ENCODE measurements at places on chromosomes 2 and 18. TPM values are rescaled to one million over a fixed set of nuclear protein-coding genes. Genes with fewer than 3 reads are reported as not detected.

- no peaks in the 10 kb centered on the region for H3K4me1 ChIP-seq
- H3K4me3 ChIP-seq = no peak overlapping the region
- no peak overlapping the region for H3K27ac ChIP-seq
Measured at GRCh38 chr18:34651586-34652369, 58.3 kb upstream of the DTNA start.

DNA sequence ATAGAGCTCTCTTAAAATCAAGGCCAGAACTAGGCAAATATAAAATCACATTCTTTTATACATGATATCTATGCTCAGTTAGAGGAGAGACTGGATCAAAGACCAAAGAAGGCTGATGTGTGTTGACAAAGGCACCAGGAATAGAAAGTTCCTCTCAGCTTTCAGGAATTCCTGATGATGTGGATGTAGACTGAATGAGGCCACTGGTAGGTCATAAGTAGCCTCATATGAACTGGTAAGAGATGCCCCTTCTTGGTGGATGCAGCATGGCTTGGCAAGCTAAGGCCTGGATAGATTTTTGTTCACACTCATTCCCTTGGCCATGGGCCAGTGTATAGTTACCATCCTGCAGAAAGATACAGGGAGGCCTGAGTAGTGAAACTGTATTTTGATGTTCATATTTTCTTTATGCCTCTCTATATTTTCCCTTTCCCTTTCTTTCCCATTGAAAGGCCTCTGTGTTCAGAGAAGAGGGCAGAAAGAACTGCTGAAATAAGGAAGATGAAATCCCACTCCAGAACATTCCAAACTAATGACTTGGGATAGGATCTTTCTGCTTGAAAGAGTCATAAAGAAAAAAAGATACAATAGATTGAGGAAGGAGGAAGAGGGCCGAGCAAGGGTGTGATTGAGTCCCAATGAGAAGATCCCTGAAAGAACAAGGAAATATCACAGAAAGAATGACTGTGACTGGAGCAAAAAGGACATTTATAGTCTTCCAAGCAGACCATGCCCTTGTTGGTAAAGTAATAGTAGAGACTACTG is 2182.7 kb upstream of the PIK3C3 start:
- no peaks in the 10 kb centered on the region for H3K4me1 ChIP-seq
- no peaks in the 10 kb centered on the region for H3K36me3 ChIP-seq
- H3K4me3 ChIP-seq = no peak overlapping the region
- H3K27ac ChIP-seq = no peak overlapping the region
- no peaks in the 10 kb centered on the region for H3K27me3 ChIP-seq

CXCR4 gene
- 32.4 TPM for total RNA-seq

EIF4E2 gene
- 31.6 TPM for total RNA-seq

DNA sequence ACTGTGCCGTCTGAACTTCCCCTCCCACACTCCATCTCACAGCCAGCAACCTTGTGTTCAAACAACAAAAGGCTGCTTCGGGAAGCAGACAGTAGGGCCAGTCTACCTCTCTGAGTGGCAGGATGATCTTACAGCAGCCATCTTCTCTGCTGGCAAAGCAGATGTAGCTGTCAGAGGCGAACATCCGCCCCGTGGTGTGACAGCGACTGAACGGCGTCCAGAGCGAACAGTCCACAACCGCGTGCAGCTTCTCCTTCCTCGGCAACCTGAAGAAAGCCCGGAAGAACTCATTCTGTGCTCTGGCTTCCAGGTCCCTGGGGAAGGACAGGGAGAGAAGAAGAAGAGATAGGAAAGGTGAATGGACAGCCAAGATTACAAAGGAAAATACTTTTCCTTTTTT is 38.0 kb downstream of the RPL31 start:
- no peak overlapping the region for H3K4me3 ChIP-seq
- no peak for DNase-seq
- H3K27ac ChIP-seq = no peak overlapping the region
- H3K36me3 ChIP-seq = peaks cover 6% of the 10 kb centered on the region
- H3K27me3 ChIP-seq = no peaks in the 10 kb centered on the region
- no peaks in the 10 kb centered on the region for H3K4me1 ChIP-seq

DNA sequence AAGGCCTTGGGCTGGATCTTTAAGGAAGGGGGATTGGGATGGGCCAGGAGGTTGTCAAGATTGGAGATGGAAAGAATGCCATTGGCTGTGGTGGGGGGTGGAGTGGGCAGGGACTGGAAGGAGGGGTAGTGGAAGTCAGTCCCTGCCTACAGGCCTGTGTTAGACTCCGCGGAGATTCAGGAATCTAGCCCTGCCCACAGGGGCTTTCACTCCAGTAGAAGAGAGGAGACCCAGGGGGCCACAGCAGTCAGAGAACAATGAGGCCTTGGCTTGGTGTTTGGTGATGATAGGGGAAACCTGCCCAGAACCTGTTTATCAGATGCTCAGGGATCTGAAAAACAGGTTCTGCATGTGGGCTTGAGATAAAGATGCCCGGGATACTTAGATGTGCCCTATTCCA is 6.1 kb downstream of the STEAP3 start:
- H3K4me3 ChIP-seq = no peak overlapping the region
- H3K36me3 ChIP-seq = no peaks in the 10 kb centered on the region
- DNase-seq = no peak
- no peaks in the 10 kb centered on the region for H3K27me3 ChIP-seq

SLC9A2 gene
- total RNA-seq = 0.16 TPM

DLGAP1 gene
- 0.96 TPM for total RNA-seq

- peak overlapping the region; percentile 66 for H3K27ac ChIP-seq
- no peak for DNase-seq
- no peak overlapping the region for H3K4me3 ChIP-seq
- no peaks in the 10 kb centered on the region for H3K4me1 ChIP-seq
- H3K27me3 ChIP-seq = no peaks in the 10 kb centered on the region
- no peaks in the 10 kb centered on the region for H3K36me3 ChIP-seq
Measured at GRCh38 chr2:127096280-127096679, 10.7 kb downstream of the BIN1 start.

GRCh38 chr18:5421981-5422380 is 121.8 kb downstream of the EPB41L3 start:
- H3K27ac ChIP-seq = no peak overlapping the region
- no peaks in the 10 kb centered on the region for H3K27me3 ChIP-seq
- H3K36me3 ChIP-seq = no peaks in the 10 kb centered on the region
- DNase-seq = no peak
- no peak overlapping the region for H3K4me3 ChIP-seq
- no peaks in the 10 kb centered on the region for H3K4me1 ChIP-seq

GRCh38 chr2:177484180-177484795 is 91.7 kb downstream of the AGPS start:
- H3K4me1 ChIP-seq = no peaks in the 10 kb centered on the region
- no peak overlapping the region for H3K4me3 ChIP-seq
- H3K27me3 ChIP-seq = no peaks in the 10 kb centered on the region
- no peak for DNase-seq
- H3K36me3 ChIP-seq = no peaks in the 10 kb centered on the region
- no peak overlapping the region for H3K27ac ChIP-seq

PAX3 gene
- total RNA-seq = 2.3 TPM

DNA sequence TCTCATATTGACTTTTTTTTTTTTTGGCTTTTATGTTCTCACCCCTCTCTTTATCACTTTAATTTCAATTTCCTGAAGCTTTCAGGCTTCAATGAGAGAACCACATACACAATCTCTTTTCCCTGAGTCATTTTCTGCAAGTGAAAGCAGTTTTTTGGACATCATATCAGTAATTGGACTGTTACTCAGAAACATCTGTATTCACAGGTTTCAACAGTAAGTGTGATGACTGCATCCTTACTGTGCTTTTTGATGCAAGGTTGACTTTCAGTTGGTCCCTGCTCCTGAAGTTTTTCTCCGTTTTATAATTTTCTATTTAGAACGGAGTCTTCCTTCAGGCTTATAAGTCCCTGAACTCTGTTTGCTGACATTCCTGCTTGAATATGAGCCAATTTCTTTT is 70.5 kb upstream of the CCBE1 start:
- DNase-seq = no peak
- H3K4me1 ChIP-seq = no peaks in the 10 kb centered on the region
- H3K4me3 ChIP-seq = no peak overlapping the region
- no peaks in the 10 kb centered on the region for H3K36me3 ChIP-seq
- no peaks in the 10 kb centered on the region for H3K27me3 ChIP-seq

- DNase-seq = peak; percentile 55
- no peaks in the 10 kb centered on the region for H3K27me3 ChIP-seq
- no peak overlapping the region for H3K4me3 ChIP-seq
- H3K4me1 ChIP-seq = no peaks in the 10 kb centered on the region
- peak overlapping the region; percentile 52 for H3K27ac ChIP-seq
Measured at GRCh38 chr18:36543991-36544725, 246.6 kb downstream of the FHOD3 start.

LRP1B gene
- total RNA-seq = 2.3 TPM

- no peaks in the 10 kb centered on the region for H3K4me1 ChIP-seq
- H3K36me3 ChIP-seq = no peaks in the 10 kb centered on the region
- H3K27ac ChIP-seq = peak overlapping the region; percentile 0
- no peak for DNase-seq
- H3K4me3 ChIP-seq = no peak overlapping the region
Measured at GRCh38 chr2:158484892-158485556, 28.3 kb downstream of the PKP4 start.

- no peaks in the 10 kb centered on the region for H3K4me1 ChIP-seq
- H3K27ac ChIP-seq = no peak overlapping the region
- H3K4me3 ChIP-seq = no peak overlapping the region
Measured at GRCh38 chr2:238376884-238377391, 49.8 kb upstream of the ASB1 start.

TWIST2 gene
- 200 TPM for total RNA-seq

DNA sequence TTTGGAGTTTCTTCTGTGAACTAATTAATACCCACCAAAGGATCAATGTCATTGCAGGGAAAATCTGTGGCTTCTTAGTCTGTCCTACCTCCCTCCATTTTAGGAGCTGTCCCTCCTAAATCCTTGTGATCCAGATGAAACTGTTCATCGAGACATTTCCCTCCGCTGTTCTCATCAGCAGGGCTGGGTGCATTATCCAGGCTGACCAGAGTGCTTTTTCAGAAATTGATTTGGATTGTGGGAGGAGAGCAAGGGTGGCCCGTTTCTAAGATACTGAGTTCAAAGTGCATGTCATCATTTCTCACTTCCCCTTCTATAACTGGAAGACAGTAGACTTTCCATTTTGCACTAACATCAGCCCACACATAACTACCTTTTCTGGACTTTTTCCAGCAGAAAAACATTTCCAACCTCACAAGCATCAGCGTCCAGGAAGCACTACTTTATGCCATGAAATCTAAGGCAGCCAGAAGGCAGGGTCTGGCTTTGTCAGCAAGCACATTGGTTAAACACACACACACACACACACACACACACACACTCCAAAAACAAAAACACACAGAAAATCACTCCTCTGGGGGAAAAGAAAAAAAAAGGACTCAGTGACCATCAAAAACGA is 94.1 kb downstream of the ANKRD44 start:
- DNase-seq = no peak
- no peaks in the 10 kb centered on the region for H3K36me3 ChIP-seq
- peak overlapping the region; percentile 35 for H3K27ac ChIP-seq
- no peaks in the 10 kb centered on the region for H3K4me1 ChIP-seq
- H3K27me3 ChIP-seq = no peaks in the 10 kb centered on the region
- no peak overlapping the region for H3K4me3 ChIP-seq

- H3K4me3 ChIP-seq = no peak overlapping the region
- no peaks in the 10 kb centered on the region for H3K27me3 ChIP-seq
- H3K4me1 ChIP-seq = no peaks in the 10 kb centered on the region
- no peak for DNase-seq
- H3K27ac ChIP-seq = no peak overlapping the region
- H3K36me3 ChIP-seq = no peaks in the 10 kb centered on the region
Measured at GRCh38 chr2:184201246-184201645, 397.1 kb upstream of the ZNF804A start.

GRCh38 chr2:175463589-175464310 is 282.2 kb upstream of the ATP5MC3 start:
- no peak for DNase-seq
- H3K36me3 ChIP-seq = no peaks in the 10 kb centered on the region
- peak overlapping the region; percentile 66 for H3K27ac ChIP-seq
- H3K27me3 ChIP-seq = no peaks in the 10 kb centered on the region
- H3K4me1 ChIP-seq = no peaks in the 10 kb centered on the region
